ENCODE measurements at places on chromosomes 13 and 19.

DNA sequence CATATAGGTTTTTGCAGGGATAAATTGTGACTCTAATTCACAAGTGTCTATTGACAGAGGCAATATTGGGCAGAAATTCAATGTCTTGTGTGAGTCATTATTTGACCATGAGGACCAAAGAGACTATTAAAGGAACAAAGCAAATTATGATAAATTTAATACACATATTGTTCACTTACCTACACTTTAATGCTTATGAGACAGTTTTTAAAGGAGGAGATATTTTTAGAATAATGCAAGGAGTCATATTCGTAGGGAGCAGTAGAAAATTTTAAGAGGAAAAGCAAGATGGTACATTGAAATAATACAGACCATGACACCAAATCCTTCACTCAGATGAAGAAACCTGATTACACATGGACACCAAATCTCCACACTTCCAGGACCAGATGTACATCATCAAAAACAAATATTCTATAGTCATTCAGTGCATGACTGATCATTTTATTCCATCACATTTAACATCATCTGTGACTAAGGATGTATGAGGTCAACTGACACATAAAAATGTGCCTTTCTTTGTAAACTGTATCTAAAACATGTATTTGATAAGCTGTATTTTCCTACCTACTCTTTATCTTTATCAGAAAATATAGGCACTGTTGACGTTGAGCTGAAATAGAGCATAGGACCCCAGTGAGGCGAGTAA lies 4.2 kb upstream of the OR7A17 start:
- no peak for DNase-seq

- peak; percentile 10 for DNase-seq
Measured at GRCh38 chr13:113118261-113119021, 4.2 kb upstream of the F10 start.

GRCh38 chr13:26999499-26999898 lies 172.1 kb downstream of the USP12 start:
- DNase-seq = no peak

GRCh38 chr13:30877335-30877734 lies 28.7 kb upstream of the MEDAG start:
- no peak for DNase-seq

- no peak for DNase-seq
Measured at GRCh38 chr13:97979051-97979450, 25.6 kb downstream of the IPO5 start.

DNA sequence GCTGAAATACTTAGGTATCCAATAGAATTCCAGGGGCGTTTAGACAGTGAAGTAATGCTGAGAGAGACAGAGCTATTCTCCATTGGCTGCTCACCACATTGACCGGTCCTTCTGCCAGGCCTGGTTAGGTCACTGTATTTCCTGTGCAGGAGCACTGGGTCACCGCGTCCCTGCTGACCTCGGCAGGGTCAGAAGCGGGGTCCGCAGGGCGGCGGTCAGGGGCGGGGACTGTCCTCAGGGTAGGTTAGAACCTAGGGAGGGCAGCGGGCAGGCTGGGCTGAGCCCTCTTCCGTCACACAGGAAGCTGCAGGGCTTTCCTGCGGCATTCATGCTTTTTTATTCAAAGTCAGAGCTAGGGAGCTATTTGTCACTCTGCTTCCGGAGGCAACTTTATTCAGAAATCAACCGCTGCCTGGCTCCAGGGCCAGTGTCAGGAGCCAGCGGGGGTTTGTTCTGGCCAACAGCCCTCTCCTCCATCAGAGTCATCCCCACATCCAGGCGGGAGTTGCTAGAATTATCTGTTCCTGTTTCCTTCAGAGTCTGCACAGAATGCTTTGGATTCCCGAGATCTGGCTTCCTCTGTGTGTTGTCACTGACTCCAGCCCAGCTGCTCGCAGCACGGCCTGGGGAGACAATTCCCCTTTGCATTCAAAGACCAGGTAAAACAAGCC lies 81.2 kb upstream of the WASF3 start:
- DNase-seq = peak; percentile 44
